ELR (cell line): ENCODE measurements at places on chromosomes 5 and 9.
A peak's percentile ranks its signal among the peaks of the same experiment; 100 is the strongest.

DNA sequence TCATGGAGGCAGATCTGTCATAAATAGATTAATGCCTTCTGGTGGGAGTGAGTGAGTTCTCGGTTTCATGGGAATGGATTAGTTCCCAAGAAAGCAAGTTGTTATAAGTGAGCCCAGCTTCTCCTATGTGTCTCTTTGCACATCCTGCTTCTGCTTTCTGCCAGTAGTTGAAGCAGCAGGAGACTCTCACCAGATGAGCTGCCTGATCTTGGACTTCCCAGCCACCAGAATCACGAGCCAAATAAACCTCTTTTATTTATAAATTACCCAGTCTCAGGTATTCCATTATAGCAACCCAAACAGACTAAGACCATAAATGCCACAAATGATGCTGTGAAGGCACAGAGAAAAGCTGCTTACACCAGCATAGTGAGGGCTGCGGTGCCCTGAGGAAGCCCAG, 28.9 kb downstream of the BHMT start:
- DNase-seq, result no peak

DNA sequence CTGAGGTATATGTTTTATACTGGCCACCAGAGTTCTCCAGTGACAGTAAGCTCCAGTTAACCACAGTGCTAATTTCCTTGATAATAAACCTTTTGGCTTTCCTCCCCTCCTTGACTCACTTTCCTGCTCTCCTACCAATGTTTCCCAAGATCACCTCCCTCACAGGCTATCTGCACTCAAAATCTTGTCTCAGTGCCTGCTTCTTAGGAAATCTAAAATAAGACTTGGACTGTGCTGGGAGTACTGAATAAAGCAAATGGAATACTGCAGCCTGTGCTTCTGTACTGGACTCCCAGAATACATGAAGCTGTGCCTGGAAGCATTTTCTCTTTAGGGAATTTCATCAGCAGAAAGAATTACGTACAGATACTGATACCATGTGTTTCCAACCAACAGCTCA, 1.7 kb upstream of the DCP2 start:
- DNase-seq, result no peak

DNA sequence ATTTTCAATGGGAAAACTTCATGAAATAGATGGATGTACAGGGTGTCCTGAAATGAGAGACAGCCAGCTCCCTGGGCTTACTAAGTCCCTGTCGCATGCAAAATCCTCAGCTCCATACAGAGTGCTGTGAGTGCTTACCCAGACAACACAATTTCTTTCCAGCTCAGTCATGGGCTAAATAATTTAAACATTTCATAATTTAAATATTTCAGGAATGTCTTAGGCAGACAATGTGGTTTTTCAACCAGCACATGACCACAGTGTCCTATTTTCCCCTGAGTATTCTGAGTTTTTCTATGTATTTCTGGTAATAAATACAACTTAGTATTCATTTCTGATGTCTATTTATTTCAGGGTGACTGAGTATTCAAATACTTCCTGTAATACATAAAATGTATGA, 188.5 kb upstream of the SNX2 start:
- peak; percentile 37 for DNase-seq

GRCh38 chr5:1643651-1644392, 120.1 kb upstream of the LPCAT1 start:
- DNase-seq, result peak; percentile 13

DNA sequence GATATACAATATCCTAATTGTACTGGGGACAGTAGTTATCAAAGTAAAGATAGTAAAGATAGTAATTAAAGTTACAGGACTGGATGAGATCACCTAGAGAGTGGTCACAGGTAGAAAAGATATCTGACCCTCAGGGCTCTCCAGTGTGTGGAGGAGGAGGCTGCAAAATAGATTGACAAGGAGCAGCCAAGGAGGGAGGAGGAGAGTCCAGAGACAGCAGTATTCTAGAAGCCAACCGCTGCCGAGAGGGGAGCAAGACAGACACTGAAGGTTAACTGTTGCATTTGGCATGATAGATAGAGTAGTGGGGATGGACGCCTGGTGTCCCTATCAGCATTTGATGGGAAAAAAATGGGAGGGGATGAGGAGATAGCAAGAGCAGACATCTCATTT, 17.0 kb upstream of the F2RL1 start:
- no peak for DNase-seq

DNA sequence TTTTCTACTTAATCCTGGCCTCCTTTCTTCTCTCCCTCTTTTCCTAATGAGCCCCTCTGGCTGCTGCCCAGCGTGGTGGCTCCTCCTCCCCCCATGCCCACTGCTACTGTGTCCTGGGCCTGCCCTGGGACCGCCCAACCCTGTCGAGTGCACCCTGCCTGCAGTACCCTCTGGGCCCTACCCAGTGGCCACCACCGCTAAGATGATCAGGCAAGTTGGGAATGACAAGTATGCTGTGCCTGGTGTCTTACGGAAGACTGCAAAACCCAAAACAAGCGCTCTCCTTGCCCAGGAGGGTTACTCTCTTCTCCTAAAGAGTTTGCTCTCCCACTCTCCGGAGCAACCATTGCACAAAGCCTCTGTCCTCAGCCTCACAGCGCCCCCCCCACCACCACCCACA, 273.7 kb downstream of the SYK start:
- no peak for DNase-seq

GRCh38 chr9:15144622-15145061, 162.4 kb downstream of the TTC39B start:
- DNase-seq, result peak; percentile 17

- DNase-seq, result no peak
Observed at GRCh38 chr5:83000428-83000827, 76.8 kb downstream of the TMEM167A start.

DNA sequence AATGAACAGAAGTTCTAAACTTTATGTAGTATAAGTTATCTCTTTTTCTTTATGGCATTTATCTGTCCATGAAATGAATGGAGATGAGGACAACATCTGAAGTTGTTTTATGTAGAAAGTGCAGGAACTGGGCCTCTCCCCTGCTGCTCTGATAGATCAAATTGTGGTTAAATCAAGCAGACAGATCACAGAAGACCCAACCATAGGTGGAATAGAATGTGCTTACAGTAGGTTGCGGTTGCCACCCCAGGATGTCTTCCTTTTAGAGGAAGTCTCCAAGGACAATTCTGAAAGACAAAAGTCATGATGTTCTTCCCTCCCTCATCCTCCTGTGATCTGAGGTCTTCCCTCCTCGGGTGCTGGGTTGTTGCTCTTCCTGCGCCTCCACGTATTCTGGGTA, 12.9 kb downstream of the RASGRF2 start:
- no peak for DNase-seq

GRCh38 chr9:36284226-36284625, 26.0 kb upstream of the GNE start:
- peak; percentile 63 for DNase-seq

DNA sequence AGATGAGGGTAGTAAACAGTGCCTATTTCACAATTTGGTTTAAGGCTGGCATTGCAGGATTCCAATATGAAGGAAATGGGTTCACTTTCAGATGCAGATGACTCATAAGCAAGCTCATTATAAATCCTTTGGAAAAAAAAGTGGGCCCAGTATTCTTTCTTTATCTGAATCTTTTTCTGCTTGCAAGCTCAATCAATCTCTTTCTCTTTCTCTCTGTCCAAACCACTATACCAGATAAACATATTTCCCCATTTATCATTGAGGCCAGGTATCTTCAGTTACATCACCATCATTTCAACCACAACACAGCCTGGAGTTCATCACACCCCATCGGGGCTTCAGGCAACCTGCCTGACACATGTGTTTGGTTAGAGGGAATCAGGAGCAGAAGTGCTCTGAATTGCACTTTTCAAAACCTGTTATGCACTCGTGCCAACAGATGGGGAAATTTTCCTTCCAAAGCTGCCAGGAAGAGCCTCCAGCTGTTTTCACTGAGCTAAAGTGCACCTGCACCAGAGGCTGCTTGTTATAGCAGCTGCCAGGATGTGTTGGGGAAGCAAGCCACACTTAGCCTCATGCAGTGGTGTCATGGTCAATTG, 30.0 kb upstream of the MAMDC2 start:
- DNase-seq, result peak; percentile 53

DNA sequence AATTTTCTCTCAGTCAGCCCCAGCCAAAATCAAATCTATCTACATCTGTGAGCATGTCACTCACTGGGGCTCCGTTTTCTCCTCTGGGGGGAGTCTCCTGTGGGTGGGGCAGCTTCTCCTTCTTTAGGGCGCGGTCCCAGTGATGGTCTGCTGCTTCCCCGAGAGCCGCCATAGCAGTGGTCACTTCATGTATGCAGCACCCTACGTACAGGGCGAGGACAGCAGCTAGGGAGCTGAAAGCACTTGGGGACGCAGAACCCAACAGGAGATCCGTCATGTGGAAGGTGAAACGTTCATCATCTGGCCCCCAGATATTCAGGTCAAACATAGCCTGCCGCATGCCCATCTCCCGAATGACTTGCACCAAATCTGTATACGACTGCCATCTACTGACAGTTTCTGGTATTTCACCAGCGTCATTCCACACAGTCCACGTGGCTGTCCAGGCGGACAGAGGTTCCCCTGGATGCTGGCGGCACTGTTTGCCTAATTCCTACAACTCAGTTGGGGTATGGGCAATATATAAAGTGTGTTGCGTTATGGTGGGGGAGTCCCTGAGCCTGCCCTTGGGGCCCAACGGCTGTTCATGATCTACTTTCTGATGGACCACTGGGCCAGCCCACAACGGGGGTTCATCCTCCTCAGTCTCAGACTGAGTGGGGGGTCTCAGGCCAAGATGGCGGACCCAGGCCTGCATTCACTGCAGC, 795.0 kb downstream of the EFNA5 start:
- DNase-seq, result peak; percentile 37

DNA sequence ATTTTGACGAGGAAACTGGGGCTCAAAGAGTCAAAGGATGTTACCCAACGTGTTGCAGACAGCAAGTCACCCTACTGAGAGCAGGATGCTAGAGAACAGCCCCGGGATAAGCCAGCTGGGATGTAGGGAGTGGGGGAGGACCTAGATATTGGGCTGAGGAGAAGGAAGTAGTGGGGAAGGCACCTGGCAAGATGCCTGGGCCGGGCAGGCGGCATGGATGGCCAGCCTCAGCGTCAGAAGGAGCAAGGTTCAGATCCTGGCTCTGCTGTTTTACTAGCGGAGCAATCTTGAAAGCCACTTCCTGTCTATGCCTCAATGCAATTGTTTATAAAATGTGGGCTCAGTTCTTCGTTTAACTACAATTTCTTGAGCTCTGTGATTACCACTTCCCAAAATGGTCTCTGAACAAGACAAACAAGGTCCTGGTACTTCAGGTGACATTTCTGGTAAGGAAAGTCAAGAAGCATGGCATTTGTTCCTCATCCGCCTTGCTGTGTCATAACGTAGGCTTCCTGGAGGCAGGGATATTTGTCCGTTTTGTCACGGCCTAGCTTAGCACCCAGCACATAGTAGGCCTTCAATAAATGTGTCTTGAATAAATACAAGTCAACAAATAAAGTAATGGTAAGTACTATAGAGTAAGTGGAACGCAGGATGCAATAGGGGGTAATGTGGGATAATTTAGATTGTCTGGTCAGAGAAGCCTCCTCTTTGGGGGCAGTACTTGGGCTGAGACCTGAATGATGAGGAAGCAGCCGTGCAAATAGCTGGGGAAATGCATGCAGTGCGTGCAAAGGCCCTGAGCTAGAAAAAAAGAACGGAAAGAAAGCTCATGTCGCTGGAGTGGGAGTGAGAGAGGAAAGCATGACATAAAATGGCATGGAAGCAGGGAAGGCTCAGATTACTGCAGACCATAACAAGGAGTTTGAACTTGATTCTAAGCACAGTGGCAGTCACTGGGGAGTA, 70.5 kb downstream of the SMIM23 start:
- no peak for DNase-seq

GRCh38 chr5:120610145-120610544, 146.0 kb downstream of the PRR16 start:
- no peak for DNase-seq

GRCh38 chr5:162512935-162513565, 445.5 kb downstream of the GABRG2 start:
- no peak for DNase-seq

- no peak for DNase-seq
Observed at GRCh38 chr9:135508211-135508820, 7.8 kb downstream of the MRPS2 start.

GRCh38 chr9:101727612-101728524, 10.6 kb downstream of the GRIN3A start:
- DNase-seq, result peak; percentile 45

DNA sequence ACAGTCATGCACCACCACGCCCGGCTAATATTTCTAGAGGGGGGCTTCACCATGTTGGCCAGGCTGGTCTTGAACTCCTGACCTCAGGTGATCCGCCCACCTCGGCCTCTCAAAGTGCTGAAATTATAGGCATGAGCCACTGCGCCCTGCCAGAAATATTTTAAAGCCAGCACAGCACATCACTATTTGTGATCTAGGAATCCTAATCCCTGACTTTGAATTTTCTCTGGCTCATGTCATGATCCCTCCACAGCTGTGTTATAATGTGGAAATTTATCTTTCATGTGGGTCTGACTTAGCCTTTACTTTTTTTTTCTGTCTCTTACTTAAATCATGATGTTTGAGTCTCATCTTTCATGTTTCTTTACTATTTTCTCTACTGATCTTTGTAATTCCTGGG, 18.7 kb upstream of the ITGA1 start:
- no peak for DNase-seq
